Diencephalon (tissue), 1 donor: ENCODE measurements at places on chromosomes 11 and 22. TPM values are rescaled to one million over a fixed set of nuclear protein-coding genes. Genes with fewer than 3 reads are reported as not detected.

FXYD2 gene
- 1.8 TPM for total RNA-seq

CLCF1 gene
- not detected for total RNA-seq

RIC3 gene
- total RNA-seq, result 72.9 TPM

TSGA10IP gene
- 0.69 TPM for total RNA-seq

ROBO4 gene
- 8.1 TPM for total RNA-seq

INS gene
- total RNA-seq, result not detected

C11orf87 gene
- 90.7 TPM for total RNA-seq

SLC35E4 gene
- 6.9 TPM for total RNA-seq

MS4A12 gene
- not detected for total RNA-seq

KRTAP5-2 gene
- not detected for total RNA-seq

PGR gene
- total RNA-seq, result 0.46 TPM

NRGN gene
- total RNA-seq, result 3.7 TPM

TUB gene
- total RNA-seq, result 138 TPM

SYT7 gene
- total RNA-seq, result 71.5 TPM

MED19 gene
- total RNA-seq, result 25.4 TPM

SLC22A9 gene
- total RNA-seq, result not detected

FIBIN gene
- 32.8 TPM for total RNA-seq

ANO5 gene
- 35.5 TPM for total RNA-seq

PAMR1 gene
- total RNA-seq, result 7.2 TPM

PHF21B gene
- total RNA-seq, result 8.8 TPM

PGA3 gene
- total RNA-seq, result not detected

MUC6 gene
- total RNA-seq, result not detected

NCF4 gene
- total RNA-seq, result 3.0 TPM

HEPHL1 gene
- not detected for total RNA-seq

ELF5 gene
- total RNA-seq, result not detected

PLEKHA7 gene
- total RNA-seq, result 15.2 TPM

H19 gene
- 9.5 TPM for total RNA-seq

MUC5B gene
- not detected for total RNA-seq

TSPAN18 gene
- total RNA-seq, result 13.6 TPM

CD248 gene
- 1.6 TPM for total RNA-seq

MISFA gene
- total RNA-seq, result 1.2 TPM

TSKU gene
- 4.6 TPM for total RNA-seq

SOX6 gene
- 54.7 TPM for total RNA-seq

FGF3 gene
- not detected for total RNA-seq

UCP3 gene
- 1.8 TPM for total RNA-seq

TMEM218 gene
- 19.4 TPM for total RNA-seq

HORMAD2 gene
- 1.8 TPM for total RNA-seq

OR51B5 gene
- 0.46 TPM for total RNA-seq

C22orf42 gene
- 24.7 TPM for total RNA-seq

OLFML1 gene
- 1.2 TPM for total RNA-seq

HMOX1 gene
- total RNA-seq, result 5.1 TPM

PANX3 gene
- not detected for total RNA-seq

FADS1 gene
- 97.8 TPM for total RNA-seq

C1QTNF4 gene
- 33.2 TPM for total RNA-seq

ART1 gene
- total RNA-seq, result not detected

GAB4 gene
- not detected for total RNA-seq

FAM227A gene
- 9.2 TPM for total RNA-seq

CLMP gene
- total RNA-seq, result 42.0 TPM

APOL5 gene
- total RNA-seq, result not detected

VSTM5 gene
- 5.1 TPM for total RNA-seq

BAIAP2L2 gene
- total RNA-seq, result 0.69 TPM

GLB1L2 gene
- 3.2 TPM for total RNA-seq

SHANK2 gene
- total RNA-seq, result 44.1 TPM

CATSPERZ gene
- 2.1 TPM for total RNA-seq
